ENCODE measurements at places on chromosomes 5 and 9. TPM values are rescaled to one million over a fixed set of nuclear protein-coding genes. Genes with fewer than 3 reads are reported as not detected.

GRCh38 chr5:173629628-173630027 is 13.2 kb upstream of the BOD1 start:
- no peaks in the 10 kb centered on the region for H3K27me3 ChIP-seq
- peak; percentile 88 for DNase-seq
- H3K4me1 ChIP-seq = peaks cover 49% of the 10 kb centered on the region
- no peaks in the 10 kb centered on the region for H3K36me3 ChIP-seq
- H3K27ac ChIP-seq = no peak overlapping the region

DNA sequence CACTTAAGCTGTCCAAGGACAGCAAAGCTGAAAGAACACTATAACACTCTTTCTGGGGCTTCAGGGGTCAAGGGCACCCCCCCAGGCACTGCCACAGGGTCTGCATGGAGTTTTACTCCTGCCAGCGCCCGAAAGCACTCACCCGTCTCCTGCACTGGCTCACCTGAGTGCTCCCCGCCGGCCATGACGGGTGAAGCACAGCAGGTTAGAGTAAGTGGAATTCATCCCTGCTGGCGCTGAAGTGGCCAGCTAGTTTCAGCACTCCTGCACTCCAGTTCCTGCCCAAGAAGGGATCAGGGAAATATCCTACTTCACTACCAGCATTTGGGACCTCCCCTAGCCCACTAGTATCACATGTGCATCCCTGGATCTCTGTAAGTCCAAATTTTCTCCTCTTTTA is 516.0 kb downstream of the ZNF608 start:
- H3K4me3 ChIP-seq = no peak overlapping the region
- H3K27me3 ChIP-seq = no peaks in the 10 kb centered on the region
- no peak overlapping the region for H3K27ac ChIP-seq
- DNase-seq = no peak

DNA sequence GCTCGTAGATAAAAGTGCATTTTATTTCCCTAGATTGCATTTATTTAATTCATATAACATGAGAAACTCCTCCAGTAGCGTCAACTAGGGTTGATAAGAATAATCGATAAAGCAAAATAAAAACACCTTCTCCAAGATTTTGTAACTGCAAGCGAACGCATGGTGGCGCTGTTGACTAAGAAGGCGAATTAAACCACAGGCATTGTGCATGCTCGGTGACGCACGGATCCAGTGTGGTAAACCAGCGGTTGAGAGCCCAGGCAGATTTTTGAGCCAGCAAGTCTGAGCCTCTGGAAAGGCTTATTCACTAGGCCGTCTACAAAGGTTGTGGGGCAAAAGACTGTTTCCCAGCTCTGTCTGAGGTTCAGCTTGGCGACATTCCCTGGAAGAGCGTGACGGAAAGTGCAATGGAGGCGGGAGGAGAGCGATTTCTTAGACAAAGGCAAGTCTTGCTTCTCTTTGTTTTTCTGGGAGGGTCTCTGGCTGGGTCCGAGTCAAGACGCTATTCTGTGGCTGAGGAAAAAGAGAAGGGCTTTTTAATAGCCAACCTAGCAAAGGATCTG is at the start of gene PCDHB3:
TSS of gene PCDHB3 (plus strand) at position 231 of the 563 bp plus-strand sequence. CDS start at position 408, 177 bp downstream.
- H3K36me3 ChIP-seq = no peaks in the 10 kb centered on the region
- H3K4me1 ChIP-seq = no peaks in the 10 kb centered on the region
- H3K4me3 ChIP-seq = no peak within 1 kb of the TSS
- no peaks in the 10 kb centered on the region for H3K27me3 ChIP-seq

DNA sequence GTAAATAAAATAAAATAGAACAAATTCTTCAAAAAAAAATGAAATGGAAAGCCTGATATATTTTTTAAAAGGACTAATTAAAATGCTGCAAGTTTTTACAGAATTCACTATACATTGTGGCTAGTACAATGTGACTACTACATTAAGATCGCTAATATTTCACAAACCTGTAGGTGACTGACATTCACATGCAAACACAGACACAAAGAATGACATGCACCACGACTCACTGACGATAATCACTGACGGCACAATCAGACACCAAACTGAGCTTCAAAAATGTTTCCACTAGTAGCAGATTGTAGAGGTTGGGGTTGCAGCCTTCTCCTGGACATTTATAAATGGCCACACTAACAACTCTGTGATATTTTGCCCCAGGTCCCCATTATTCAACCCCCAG is 637.7 kb upstream of the DMAC1 start:
- H3K27me3 ChIP-seq = no peaks in the 10 kb centered on the region
- no peak overlapping the region for H3K4me3 ChIP-seq
- no peak overlapping the region for H3K27ac ChIP-seq
- no peaks in the 10 kb centered on the region for H3K36me3 ChIP-seq
- DNase-seq = no peak

DNA sequence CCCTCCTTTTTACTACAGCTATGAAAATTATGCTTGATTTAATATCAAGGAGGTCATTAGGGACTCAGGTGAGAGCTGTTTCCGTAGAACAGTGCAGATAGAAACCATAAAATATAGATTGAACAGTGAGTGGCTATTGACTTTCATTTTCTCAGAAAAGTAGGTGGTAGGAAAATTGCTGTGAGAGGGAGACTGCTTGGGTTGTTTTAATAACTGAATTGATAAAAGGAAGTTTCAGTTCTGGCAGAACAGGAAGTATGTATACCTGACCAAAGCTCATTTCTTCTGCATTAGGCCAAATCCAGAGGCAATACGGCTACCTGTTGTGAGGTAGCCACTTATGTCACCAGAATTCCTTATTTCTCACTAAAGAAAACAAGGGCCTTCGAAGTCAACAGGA is 761.7 kb upstream of the ARRDC3 start:
- H3K27me3 ChIP-seq = no peaks in the 10 kb centered on the region
- H3K36me3 ChIP-seq = no peaks in the 10 kb centered on the region
- no peak overlapping the region for H3K4me3 ChIP-seq
- H3K4me1 ChIP-seq = no peaks in the 10 kb centered on the region

DNA sequence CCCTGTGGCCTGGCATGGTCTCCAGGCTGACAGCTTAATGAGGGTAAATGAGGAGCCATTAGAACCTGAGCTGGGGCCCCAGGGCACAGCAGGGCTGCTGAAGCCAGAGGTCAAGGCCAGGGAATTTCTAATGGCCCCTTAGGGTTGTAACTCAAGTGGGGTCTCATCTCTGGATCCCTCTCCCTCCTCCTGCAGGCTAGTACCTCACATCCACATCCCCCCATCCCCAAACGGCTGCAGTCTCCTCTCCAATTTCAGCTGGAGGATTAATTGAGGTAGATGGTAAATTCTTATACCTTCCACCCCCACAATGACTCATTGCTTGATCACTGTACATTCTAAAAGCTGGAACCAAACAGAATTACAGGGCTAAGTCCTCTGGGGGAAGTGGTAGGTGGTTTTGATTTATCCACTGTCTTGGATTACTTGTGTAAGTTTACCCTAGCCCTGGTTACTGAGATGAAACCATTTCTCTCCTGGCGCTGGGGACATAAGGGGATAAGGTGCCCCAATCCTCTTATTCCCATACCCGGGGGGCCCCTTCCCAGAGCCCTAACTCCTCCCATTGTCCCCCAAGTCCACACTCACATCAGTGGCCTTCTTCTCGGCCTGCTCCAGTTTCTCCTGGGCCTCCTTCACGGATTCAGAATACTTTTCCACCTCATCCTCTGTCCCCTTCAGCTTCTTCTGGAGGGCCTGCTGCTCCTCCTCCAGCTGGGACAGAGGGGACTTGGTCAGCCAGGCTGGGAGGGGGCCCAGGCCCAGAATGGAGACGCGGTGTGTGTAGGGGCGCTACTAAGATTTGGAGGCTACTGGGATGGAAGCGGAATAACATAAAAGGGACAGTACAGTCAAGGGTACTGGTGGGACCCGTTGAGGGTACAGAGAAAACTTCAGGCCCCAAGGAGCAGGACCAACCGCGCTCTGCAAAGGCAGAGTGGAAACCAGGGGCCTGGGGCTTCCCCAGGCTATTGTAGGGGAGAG is 875 bp downstream of the TPM2 start:
- peaks cover 5% of the 10 kb centered on the region for H3K4me1 ChIP-seq
- no peak overlapping the region for H3K27ac ChIP-seq
- H3K27me3 ChIP-seq = no peaks in the 10 kb centered on the region

GTF2H2C gene
- 35.2 TPM for total RNA-seq

- no peaks in the 10 kb centered on the region for H3K36me3 ChIP-seq
- DNase-seq = peak; percentile 93
- no peak overlapping the region for H3K27ac ChIP-seq
- H3K27me3 ChIP-seq = no peaks in the 10 kb centered on the region
Observed at GRCh38 chr5:140157032-140157781, 17.8 kb upstream of the CYSTM1 start.

DNA sequence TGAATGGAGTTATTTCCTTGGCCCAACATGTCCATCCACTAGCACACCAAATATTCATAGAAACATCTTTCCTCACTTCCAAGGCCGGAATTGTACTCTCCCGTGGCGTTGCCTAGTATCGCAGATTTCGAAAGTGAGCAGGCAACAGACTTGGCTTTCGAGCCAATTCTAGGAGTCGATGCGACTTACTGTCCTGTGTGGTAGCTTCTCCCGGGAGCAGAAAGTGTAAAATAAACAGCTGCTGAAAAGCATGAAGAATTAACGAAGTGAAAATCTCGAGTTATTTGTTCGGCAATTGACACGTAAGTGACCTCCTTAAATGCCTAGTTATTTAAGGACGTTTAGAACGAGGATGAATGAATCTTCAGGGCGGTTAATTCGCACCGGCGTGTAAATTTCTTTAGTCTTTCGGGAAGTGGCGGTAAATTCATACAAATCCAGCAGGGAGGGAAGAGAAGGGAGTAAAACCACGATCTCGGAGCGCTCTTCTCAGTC is 449 bp upstream of the PCSK5 start:
- no peak for DNase-seq
- H3K27ac ChIP-seq = no peak overlapping the region
- H3K4me3 ChIP-seq = no peak overlapping the region
- no peaks in the 10 kb centered on the region for H3K27me3 ChIP-seq
- no peaks in the 10 kb centered on the region for H3K36me3 ChIP-seq
- no peaks in the 10 kb centered on the region for H3K4me1 ChIP-seq

FOXD4 gene
- 0.93 TPM for total RNA-seq

- H3K27me3 ChIP-seq = no peaks in the 10 kb centered on the region
- H3K27ac ChIP-seq = peak within 1 kb of the TSS; percentile 47
- H3K4me1 ChIP-seq = peaks cover 14% of the 10 kb centered on the region
Observed at GRCh38 chr9:133335924-133336811, at the start of gene SURF6. TSS of gene SURF6 (minus strand) at chr9:133336188. CDS start at chr9:133336132, 56 bp downstream.

GRCh38 chr9:11103525-11103924 is 490.7 kb upstream of the PTPRD start:
- DNase-seq = no peak
- no peaks in the 10 kb centered on the region for H3K27me3 ChIP-seq
- H3K36me3 ChIP-seq = no peaks in the 10 kb centered on the region
- H3K4me1 ChIP-seq = no peaks in the 10 kb centered on the region

TAF11L10 gene
- total RNA-seq = not detected

- DNase-seq = no peak
- no peak overlapping the region for H3K27ac ChIP-seq
- no peak overlapping the region for H3K4me3 ChIP-seq
- H3K36me3 ChIP-seq = no peaks in the 10 kb centered on the region
Observed at GRCh38 chr5:85132269-85132668, 747.6 kb upstream of the EDIL3 start.

DNA sequence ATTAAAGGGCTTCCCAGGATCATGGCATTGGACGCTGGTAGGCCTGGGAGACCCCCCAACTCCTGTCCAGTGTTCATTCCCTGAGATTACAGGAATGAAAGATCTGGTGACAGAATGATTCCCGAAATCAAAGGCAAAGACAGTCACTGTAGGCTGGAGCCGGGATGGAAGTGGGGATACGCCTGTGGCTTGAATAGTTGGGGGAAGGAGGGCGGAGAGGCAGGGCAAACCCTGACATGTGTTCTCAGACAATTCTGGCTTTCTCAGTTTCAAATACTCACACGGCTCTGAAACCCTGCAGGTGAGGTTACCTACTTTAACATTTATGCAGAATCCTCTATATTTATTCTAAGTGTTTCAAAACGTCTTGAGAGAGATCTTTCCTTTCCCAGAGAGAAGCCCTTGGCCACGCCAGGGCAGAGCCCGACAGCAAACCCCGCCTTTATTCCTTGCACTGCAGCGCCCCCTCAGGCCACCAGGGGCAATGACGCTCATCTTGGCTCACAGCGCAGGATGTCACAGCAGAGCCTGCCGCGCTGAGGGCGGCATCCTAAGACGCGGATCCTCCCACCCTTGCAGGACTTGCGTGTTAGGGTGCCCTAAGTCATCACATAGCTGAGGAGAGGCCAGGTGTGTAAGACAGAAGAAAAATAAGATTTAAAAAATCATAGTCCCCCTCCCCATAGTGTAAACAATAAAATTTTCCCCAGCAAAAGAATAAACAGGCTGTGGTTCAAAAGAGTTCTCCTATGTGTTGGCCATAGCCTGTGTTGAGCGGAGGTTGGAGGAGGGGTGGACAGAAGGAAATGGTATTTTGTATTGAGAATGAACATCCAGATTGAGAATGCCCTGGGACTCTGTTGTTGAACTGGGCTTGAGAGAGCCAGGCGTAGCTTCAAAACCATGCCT is 284.5 kb downstream of the NTRK2 start:
- no peak overlapping the region for H3K4me3 ChIP-seq
- no peaks in the 10 kb centered on the region for H3K4me1 ChIP-seq
- H3K27ac ChIP-seq = no peak overlapping the region
- no peaks in the 10 kb centered on the region for H3K27me3 ChIP-seq
- peak; percentile 87 for DNase-seq

DNA sequence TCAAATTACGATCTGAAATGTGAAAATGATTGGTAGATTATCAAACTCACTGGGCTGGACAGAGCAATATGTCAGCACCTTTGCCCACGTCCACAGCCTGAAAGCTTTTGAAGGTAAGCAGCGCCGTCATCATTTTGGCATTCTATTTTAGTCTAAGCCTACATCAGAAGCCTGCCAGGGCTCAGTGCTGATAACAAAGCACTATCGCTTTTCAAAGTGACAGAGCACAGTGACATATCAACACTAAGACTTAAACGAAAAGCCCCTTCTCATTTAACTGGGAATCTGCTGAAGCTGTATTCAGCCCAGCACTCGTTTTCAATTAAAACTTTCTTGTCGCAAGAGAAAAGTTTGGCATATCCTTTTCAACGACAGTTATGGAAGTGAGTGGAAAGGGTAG is 1076.3 kb downstream of the PTPRD start:
- no peaks in the 10 kb centered on the region for H3K27me3 ChIP-seq
- no peak overlapping the region for H3K4me3 ChIP-seq
- H3K27ac ChIP-seq = no peak overlapping the region
- no peaks in the 10 kb centered on the region for H3K4me1 ChIP-seq
- H3K36me3 ChIP-seq = no peaks in the 10 kb centered on the region

NPR3 gene
- total RNA-seq = 1.2 TPM

CATSPER3 gene
- total RNA-seq = not detected

DNA sequence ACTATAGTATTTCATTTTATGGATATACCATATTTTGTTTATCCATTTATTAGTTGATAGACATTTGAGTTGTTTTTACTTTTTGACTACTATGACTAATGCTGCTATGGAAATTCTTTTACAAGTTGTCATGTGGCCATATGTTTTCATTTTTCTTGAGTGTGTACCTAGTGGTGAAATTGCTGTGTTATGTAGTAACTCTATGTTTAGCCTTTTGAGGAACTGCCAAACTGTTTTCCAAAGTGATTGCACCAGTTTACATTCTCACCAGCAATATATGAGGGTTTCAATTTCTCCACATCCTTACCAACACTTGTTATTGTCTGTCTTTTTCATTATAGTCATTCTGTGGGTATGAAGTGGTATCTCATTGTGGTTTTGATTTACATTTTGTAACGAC is 75.4 kb downstream of the GRIA1 start:
- no peak overlapping the region for H3K4me3 ChIP-seq
- H3K27ac ChIP-seq = no peak overlapping the region
- H3K27me3 ChIP-seq = no peaks in the 10 kb centered on the region
- no peaks in the 10 kb centered on the region for H3K36me3 ChIP-seq
- no peak for DNase-seq
- H3K4me1 ChIP-seq = no peaks in the 10 kb centered on the region

Data from Karpas-422 (cell line).